ENCODE measurements at places on chromosomes 6 and 20. TPM values are rescaled to one million over a fixed set of nuclear protein-coding genes. Genes with fewer than 3 reads are reported as not detected.

NKX2-2 gene
- not detected for total RNA-seq

RPN2 gene
- total RNA-seq, result 233 TPM

TRMT11 gene
- total RNA-seq, result 33.3 TPM

MOG gene
- total RNA-seq, result not detected

PAX1 gene
- total RNA-seq, result not detected

PKIB gene
- 11.1 TPM for total RNA-seq

FGD2 gene
- not detected for total RNA-seq

RNF217 gene
- total RNA-seq, result 14.0 TPM

CDH4 gene
- 2.0 TPM for total RNA-seq

ARFGEF3 gene
- total RNA-seq, result 0.44 TPM
